A549 (cell line): ENCODE measurements at places on chromosomes 7 and 10.

DNA sequence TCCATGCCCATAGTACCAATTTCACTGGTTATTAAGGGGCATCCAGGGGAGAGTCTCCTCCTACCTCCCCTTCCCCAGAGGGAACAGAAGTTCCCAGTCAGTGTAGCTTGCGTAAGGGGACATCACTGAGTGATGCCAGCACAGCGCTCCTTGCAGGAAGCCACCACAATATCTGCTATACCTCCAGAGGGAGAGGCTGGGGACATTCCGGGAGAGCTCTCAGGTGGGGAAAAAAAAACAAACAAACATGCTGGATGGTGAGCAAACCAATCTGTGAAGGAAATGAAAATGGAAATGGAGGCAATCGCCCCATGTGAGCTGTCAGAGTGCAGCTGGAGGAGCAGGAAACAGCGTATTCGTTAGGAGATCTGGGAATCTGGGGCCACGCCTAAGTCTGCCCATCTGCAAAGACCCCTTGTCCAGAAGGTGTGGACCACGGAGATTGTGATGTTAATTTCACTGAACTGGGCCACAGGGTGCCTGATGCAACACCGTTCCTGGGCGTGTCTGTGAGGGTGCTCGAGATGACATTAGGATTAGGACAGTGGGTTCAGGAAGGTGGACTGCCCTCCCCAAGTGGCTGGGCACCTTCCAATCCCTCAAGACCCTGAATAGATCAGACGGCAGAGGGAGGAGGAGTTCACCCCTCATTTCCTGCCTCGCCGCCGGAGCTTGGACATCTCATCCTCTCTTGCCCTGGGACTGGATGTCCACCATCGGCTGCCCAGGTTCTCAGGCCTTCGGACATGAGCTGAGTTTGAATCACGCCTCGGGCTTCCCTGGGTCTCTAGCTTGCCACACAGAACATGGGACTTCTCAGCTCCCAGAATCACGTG, 30.5 kb downstream of the GNA12 start:
- DNase-seq, result no peak

- DNase-seq, result no peak
Observed at GRCh38 chr10:119461380-119461779, 81.1 kb downstream of the RGS10 start.

GRCh38 chr10:131024259-131025131, 287.0 kb downstream of the TCERG1L start:
- DNase-seq, result no peak

GRCh38 chr7:30278376-30278775, 6.0 kb upstream of the ZNRF2 start:
- DNase-seq, result no peak

- DNase-seq, result no peak
Observed at GRCh38 chr10:44344727-44345126, 40.2 kb downstream of the CXCL12 start.
